ENCODE measurements at places on chromosomes 1 and 21.

DNA sequence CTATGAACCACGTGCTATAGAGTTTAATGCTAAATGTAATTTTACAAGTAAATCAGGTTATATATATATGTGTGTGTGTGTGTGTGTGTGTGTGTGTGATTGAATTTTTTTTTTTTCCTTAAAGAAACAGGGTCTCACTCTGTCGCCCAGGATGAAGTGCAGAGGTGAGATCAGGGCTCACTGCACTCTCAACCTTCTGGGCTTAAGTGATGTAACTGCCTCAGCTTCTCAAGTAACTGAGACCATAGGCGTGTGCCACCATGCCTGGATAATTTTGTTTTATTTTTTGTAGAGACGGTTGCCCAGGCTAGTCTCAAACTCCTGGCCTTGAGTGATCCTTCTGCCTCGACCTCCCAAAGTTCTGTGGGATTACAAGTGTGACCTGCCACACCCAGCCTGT is 26.3 kb downstream of the POU2F1 start:
- no peak for DNase-seq

DNA sequence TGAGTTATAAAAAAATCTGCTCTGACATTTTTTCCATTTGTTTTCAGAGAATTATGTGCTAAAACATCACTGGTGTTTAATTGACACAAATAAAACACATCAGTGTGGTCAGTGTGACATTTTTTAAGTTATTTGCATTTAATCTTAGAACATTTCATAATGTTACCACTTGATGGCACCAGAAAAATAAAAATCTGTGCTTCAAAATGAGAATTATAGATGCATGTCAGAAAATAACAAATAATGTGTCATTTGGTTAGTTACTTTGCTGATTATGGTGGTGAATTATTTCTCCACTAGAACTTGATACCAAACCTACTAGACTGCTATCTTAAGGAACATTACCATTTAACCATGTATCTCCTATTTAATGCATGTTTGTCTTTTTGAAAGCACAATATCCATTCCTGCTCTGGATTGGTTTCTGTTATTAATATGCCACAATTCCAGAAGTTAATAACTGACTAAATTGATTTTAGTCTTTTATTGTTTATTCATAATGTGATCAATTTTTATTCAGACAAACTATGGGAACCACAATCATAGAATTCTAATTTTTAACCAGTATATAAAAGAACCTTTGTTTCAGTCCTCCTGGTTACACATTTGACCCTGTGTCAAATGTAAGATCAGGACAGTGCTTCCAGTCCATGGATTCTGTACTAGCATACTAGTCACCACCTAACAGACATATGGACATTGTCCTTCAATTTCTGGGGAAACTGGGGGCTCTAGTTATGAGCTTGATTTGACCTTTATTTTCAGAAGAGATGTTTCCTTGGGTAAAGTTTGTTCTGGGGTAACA is 81.0 kb downstream of the RPS6KC1 start:
- DNase-seq: no peak

- no peak for DNase-seq
These were observed 26.8 kb downstream of the TMEM201 start for GRCh38 chr1:9615316-9616063.

GRCh38 chr1:234858722-234859121 is 248.7 kb upstream of the IRF2BP2 start:
- no peak for DNase-seq

GRCh38 chr1:117011334-117011733 is 9.8 kb downstream of the CD101 start:
- no peak for DNase-seq

DNA sequence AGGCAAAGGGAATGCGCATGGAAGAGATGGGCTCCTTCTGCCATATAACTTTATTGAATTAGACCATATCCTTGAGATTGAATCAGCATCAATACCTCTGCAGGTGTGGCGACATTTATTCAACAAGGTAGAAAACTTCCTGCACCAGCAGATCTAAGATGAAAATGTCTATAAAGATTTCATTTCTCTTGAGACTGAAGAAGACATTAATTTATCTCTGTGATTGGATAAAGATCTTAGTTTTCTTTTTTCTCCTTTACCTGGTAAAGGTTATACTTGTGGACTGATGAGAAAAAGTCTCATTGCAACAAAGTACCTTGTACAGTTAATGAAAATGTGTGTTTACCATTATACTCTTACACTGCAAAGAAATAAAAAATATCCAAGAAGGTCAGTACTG is at the start of gene OR2T8:
OR2T8 (plus strand) TSS at position 301 of the 400 bp plus-strand sequence. CDS start 766 bp downstream, outside the sequence.
- DNase-seq: no peak

- DNase-seq: no peak
These were observed 114.3 kb downstream of the GDAP2 start for GRCh38 chr1:117814856-117815797.

DNA sequence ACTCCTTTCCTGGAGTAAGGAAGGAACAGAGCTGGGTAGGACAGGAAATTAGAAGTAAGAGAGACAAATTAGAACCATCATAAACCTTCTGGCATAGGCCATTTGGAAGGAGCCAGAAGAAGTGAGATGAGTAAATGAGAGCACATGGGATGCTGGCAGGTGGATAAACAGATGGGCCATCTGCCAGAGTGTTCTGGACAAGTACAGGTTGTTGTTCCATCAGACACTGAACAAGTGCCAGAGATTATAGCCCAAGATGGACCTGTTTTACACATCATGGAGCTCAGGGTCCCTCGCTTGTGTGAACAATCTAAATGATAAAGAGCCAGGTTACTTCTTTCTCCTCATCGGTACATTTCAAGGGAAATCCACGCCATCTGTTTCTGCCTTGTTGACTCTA is 200.3 kb downstream of the HHIPL2 start:
- no peak for DNase-seq

GRCh38 chr1:215475796-215476481 is 91.2 kb upstream of the KCTD3 start:
- no peak for DNase-seq

- DNase-seq: no peak
These were observed 10.1 kb upstream of the SPSB1 start for GRCh38 chr1:9282696-9282955.

GRCh38 chr1:220950576-220950975 is 71.3 kb downstream of the HLX start:
- no peak for DNase-seq

GRCh38 chr1:32758177-32758794 is 55.7 kb upstream of the SYNC start:
- no peak for DNase-seq

- peak; percentile 71 for DNase-seq
These were observed 53.1 kb downstream of the S100B start for GRCh38 chr21:46551636-46552241.

DNA sequence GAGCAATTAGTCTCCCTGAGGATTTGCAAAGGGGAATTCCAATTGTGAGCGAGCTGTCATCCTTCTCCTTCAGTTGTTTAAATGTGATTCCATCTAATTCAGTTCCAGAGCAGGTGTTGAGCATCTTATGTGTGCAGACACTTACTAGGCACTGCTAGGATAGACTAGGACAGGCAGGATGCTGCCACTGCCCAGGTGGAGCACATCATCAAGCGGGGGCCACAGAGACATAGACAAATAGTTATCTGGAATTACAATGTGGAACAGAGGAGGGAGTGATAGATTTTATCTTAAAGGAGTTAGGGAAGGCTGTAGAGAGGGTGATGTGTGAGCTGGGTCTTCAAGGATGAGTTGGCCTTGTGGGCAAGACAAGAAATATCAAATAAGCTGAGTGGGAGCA is 55.9 kb downstream of the CDC7 start:
- peak; percentile 21 for DNase-seq

DNA sequence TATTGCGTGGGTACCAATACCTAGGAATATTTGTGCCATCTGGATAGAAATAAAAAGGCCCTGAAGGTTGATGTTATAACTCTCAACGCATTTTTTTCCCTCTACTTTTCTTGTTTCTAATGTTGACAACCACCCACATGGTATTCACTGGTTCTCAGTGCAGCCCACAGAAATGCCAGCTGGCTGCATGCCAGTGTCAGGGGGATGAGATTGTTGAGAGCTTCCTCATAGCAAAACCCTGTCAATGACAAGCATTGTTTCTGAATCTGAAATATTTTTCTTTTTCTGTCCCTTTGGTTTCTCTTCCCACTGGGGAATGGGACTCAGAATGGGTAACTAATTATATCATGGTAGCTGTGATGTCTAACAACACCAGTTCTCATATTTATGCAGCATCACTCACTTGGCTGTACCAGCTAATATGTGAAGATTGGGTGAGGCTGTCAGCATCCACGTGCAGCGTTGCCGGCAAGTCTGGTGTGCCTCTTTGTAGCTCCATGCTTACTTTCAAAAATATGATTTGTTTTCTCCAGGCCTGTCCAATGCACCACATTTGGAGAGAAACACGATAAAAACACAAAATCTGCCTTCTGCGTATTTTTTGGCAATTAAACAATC is 284.6 kb downstream of the PTBP2 start:
- no peak for DNase-seq

DNA sequence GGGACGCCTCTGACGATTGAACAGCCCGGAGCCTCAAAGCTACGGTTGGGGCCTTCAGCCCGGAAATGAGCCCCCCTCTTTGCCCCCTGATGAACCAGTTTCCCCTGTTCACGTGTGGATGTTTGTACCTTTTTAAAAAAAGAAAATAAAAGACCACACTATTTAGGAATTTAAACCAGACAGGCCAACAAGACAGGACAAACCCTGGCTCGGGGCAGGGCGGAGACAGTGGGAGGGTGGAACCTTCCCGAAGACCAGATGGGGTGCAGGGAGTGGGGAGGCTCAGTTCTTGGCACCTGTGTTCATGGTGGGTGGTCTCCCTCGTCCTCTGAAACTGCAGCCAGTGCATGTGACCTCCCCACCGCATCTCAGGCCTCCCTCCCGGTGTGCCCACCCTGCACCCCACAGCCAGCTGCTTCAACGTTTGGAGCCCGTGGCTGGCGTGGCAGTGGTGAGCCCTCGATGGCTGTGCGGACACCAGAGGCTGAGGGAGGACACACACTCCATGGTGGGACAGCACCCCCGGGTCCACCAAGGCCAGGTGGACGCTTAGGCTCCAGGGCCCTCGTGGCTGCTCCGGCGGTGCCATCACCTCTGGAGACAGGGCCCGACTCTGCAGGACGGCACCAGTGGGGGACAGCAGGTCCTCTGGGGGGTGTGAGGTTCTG is 45.6 kb downstream of the COL18A1 start:
- no peak for DNase-seq

- DNase-seq: peak; percentile 38
These were observed 722 bp downstream of the NPHP4 start for GRCh38 chr1:5991381-5992025.

GRCh38 chr1:234096161-234096770 is 191.8 kb downstream of the SLC35F3 start:
- DNase-seq: no peak

DNA sequence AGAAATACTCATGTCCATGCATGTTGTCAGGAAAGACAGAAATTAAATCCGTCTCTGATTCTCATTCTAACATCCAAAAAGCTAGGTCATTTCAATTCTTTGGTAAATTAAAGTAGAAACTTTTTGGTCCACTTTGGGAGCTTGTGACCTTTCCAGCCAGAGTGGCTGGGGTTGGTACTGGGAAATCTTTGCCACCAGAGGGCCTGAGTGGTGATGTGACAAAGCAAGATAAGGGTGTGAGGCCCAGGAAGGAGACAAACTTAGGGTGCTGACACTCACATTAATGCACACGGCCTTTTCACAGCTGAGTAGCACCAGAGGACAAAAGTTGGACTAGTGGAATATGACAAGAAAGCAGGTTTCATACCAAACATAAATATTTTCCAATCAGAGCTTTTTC is 144.3 kb downstream of the DNM3 start:
- no peak for DNase-seq

DNA sequence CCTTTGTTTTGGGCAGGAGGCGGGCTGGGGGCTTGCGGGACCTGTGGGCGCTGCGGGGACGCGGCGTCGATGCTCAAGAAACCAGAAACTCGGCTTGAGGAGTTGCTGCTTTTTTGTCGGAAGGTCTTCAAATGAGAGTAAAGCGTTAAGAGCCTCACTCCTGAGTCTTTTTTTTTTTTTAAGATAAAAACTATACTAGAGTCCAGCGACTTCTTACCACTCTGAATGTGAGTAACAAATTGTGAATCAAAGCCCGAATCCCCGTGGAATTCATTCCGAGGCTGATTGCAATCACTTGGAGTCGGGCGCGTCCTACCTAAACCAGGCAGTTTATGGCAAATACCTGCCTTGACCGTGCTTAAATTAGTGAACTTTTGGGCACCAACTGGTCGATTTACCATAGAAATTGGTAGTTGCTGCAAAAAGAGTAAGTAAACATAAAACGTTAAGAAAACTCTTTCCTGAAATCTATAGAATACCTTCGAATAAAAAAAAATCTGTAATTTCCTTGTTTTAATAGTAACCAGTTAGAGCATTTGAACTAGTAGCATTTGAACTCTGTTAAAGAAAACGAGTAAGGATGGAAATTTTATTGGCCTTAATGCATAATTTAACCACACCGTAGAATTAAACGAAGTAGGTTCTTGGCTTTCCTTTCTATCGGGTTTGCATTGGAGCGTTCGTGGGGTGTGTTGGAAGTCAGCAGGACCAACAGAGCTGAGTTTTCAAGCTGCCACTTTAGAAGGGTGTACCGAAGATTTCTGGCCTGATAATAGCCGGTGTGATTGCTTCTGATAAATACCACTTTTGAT is 769 bp downstream of the GPSM2 start:
- DNase-seq: no peak

DNA sequence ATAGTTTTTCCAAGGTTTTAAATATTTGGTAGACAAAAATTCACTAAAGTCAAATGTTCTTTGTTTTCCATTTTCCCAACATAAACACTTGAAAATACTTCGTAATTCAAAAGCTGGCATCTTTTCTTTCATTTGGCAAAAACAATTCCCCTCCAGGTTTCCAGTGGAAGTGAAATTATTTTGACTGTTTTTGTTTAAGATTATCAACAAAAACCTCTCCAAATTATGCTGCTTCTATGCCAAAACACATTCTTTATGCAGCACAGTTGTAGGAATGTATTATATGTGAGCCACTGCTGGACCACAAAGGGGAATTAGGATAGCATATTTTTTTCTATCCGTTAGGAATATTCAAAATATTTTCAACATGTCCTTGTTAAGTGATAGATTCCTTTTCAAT is 44.1 kb downstream of the SLC5A9 start:
- no peak for DNase-seq

GRCh38 chr1:50352428-50352827 is 70.8 kb downstream of the DMRTA2 start:
- no peak for DNase-seq

- no peak for DNase-seq
These were observed 83.4 kb downstream of the ATF6 start for GRCh38 chr1:161849518-161849917.

- no peak for DNase-seq
These were observed 302.0 kb downstream of the SIPA1L2 start for GRCh38 chr1:232327899-232328298.

GRCh38 chr1:68819190-68819829 is 322.4 kb upstream of the DEPDC1 start:
- no peak for DNase-seq

GRCh38 chr1:237911911-237912310 is 21.2 kb upstream of the ZP4 start:
- DNase-seq: no peak

- DNase-seq: no peak
These were observed 43.2 kb upstream of the PBX1 start for GRCh38 chr1:164515711-164516331.

- no peak for DNase-seq
These were observed 4.1 kb upstream of the IRF2BP2 start for GRCh38 chr1:234614081-234614489.

GRCh38 chr1:232702911-232703310 is 73.0 kb upstream of the SIPA1L2 start:
- DNase-seq: no peak
